ENCODE measurements at places on chromosomes 6 and 20. TPM values are rescaled to one million over a fixed set of nuclear protein-coding genes. Genes with fewer than 3 reads are reported as not detected.

The OPN5 gene
- not detected for total RNA-seq

GRCh38 chr6:147530132-147531060 lies 21.9 kb downstream of the SAMD5 start:
- DNase-seq = no peak

GRCh38 chr6:16432075-16433032 lies 194.0 kb downstream of the GMPR start:
- DNase-seq = no peak

GRCh38 chr6:70857387-70858077 lies 99.3 kb downstream of the B3GAT2 start:
- DNase-seq = no peak

GRCh38 chr6:123986938-123987337 lies 183.3 kb downstream of the NKAIN2 start:
- DNase-seq = no peak

- DNase-seq = no peak
Measured at GRCh38 chr6:128899341-128900050, 16.6 kb downstream of the LAMA2 start.

DNA sequence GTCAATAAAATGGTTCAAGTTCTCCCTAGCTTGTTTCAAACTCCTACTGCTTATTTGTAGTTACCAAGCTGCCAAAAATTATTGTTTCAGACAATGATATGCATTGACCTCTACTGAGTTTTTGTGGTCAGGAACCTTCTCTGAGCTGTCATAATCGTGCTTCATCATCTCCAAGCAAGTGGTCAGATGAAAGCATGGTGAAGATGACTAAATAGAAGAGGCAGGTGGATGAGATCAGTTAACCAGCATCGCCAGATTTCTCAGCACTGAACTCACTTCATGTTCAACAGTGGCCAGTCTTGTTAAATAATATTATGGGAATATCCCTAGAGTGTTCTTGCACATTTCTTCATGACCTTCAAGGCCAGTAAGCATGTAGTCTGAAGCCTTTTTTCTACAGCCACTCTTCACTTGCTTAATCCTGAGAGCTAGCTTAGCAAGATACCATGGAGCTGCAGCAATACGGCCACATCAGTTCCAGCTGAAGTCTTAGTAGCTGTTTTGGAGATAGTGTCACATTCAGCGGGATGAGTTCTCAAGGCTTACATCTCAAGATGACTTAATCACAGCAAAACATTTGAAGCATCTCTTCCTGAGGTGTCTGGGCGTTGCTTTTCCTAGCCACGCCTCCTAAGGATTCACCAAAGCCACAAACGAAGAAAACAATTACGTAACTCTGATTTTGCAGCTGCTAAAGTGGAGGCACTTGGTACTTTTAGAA lies 101.6 kb upstream of the TMEM30A start:
- no peak for DNase-seq

- no peak for DNase-seq
Measured at GRCh38 chr6:129908858-129909257, 47.7 kb upstream of the TMEM244 start.

All from Right ventricle myocardium inferior (tissue), 1 donor.